ENCODE measurements at places on chromosomes 2 and 18. TPM values are rescaled to one million over a fixed set of nuclear protein-coding genes. Genes with fewer than 3 reads are reported as not detected.

DNA sequence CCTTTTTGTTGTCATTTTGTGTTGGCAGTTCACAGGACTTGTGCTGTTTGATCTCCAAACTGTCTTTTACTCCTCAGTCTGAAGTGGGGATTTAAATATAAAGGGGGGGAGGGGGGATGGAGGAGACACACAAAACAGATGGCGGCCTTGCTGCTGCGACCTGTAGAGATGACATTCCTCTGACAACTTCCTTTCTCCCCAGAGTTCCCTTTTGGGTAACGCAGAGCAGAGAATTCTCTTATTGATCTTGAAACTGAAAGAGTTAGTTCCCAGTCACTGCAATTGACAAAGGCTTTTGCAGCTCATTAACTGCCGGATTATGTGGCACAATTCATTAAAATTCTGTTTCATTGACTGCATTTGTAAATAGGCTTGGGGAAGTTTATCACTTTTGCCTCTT lies 279.3 kb downstream of the TSN start:
- DNase-seq, result no peak

DNA sequence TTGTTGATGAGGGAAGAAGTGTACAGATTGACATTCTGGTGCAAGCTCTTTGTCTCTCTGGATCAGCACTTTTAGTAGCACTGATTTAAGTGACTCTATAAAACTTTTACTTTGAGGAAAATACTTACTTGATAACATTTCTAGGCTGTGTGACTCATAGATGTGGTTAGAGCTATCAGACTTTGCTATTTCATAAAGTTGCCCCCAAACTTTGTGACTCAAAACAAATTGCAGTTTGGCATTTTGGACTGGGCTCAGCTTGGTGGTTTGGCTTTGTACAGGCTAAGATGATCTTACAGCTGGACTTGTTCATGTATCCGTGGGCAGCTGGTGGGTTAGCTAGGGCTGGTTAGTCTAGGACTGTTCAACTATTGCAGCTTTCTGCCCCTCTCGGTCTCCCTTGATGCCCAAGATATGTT lies 42.1 kb upstream of the GLS start:
- DNase-seq, result no peak

DNA sequence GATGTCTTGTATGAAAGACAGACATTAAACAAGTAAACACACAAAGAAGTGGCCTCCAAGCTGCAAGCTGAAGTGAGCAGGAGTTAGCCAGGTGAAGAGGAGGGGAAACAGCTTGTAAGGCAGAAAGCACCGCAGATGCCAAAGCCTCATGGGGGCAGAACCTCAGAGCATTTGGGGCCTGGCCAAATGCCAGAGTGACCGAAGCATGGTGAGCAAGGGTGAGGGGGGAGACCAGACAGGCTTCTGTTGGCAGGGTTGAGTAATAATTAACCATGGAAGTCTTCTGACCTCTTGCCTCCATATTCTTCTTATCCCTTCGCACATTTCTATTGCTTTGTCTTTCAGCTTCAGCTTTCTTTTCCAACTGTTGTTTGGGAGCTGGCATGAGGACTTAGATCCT lies 5.6 kb downstream of the QPCT start:
- no peak for DNase-seq

- DNase-seq, result no peak
Measured at GRCh38 chr2:119592436-119592835, 48.2 kb downstream of the CFAP221 start.

GRCh38 chr2:41932241-41933045 lies 115.4 kb upstream of the PKDCC start:
- peak; percentile 88 for DNase-seq

DNA sequence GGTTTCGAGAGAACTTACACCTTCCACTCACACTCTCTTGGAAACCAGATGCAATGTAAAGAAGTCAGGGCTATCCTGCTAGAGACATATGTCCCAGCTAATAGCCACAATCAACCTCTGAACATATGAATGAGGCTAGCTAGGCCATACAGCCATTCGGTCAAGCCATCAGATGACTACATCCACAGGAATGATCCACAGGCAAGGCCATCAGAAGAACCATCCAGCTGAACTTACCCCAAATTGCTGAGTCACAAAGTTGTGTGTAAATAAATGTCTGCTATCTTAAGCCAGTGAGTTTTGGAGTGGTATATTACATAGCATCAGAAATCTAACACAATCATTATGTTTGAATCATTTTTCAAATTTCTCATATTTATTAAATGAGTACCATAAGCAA lies 5.2 kb upstream of the SPAST start:
- no peak for DNase-seq

Gene ALPG
- total RNA-seq, result not detected

GRCh38 chr2:223635080-223635479 lies 32.9 kb upstream of the SCG2 start:
- DNase-seq, result no peak

Gene PSMA8
- 0.14 TPM for total RNA-seq

Gene PLCL1
- total RNA-seq, result 96.2 TPM

Gene KLHL41
- 159 TPM for total RNA-seq

DNA sequence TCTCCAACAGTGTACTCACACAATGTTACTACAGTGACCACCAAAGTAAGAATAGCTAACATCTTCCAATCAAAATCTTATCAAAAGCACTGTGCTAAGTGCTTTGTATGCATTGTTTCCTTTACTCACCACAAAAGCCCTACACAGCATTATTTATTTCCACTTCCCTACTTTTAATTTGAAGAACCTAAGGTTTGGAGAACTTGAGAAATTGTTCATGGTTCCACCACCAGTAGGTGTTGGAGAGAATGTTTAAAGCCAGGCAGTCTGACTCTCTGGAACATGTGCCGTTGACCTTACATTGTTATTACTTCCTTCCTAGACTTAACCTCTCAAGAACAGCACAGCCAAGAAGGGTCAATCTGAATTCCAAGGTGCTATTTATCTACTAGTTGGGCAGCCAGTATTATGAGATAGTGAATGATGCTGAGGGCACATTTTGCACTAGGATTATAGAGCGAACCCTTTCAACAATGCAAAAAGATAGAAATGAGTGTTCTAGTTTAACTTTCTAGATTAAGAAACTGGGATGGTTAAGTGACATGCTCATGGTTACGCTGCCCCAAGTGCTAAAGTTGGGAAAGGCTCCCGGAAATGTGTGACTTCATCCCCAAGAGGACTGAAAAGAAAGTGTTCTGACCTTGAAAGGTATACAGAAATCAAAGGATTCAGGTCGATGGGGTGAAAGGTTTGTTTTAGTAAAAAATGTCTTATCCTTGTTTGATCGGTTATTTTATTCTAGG lies 55.2 kb upstream of the FAM136A start:
- DNase-seq, result no peak

GRCh38 chr2:121287146-121287798 lies 2.3 kb upstream of the TFCP2L1 start:
- no peak for DNase-seq

- no peak for DNase-seq
Measured at GRCh38 chr2:2580341-2580740, 249.3 kb upstream of the MYT1L start.

Gene ANKRD30BL
- total RNA-seq, result not detected

- peak; percentile 68 for DNase-seq
Measured at GRCh38 chr2:157087373-157088002, 170.0 kb upstream of the GALNT5 start.

DNA sequence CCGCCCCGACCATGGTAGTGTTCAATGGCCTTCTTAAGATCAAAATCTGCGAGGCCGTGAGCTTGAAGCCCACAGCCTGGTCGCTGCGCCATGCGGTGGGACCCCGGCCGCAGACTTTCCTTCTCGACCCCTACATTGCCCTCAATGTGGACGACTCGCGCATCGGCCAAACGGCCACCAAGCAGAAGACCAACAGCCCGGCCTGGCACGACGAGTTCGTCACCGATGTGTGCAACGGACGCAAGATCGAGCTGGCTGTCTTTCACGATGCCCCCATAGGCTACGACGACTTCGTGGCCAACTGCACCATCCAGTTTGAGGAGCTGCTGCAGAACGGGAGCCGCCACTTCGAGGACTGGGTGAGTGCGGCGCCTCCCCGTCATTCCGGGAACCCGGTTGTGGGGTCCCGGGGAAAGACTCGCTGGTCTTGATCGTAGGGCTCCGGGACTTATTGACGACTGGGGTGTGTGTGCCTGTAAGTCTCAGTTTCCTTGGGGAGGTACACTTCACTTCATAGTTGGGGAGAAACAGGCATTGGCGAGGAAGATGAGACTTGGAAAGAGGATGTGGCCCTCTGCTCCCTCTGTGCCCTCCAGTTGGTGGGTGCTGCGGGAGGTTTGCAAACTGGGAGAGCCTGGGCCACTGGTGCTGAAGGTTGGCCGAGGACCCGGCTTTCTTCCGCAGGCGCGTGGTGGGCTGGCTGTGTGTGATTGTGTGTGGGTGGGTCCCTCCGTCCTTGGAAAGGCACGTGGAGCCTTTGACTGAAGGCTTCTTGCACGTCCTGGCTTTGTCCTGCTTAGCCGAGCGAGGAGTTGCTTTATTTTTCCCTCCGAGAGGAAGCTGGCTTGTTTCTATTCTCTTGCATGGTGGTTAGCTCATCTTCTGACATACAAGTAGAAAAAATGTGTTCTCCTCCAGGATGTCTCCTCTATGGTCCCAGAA lies 886 bp downstream of the PRKCE start:
- DNase-seq, result peak; percentile 74

- no peak for DNase-seq
Measured at GRCh38 chr18:24762511-24762910, 302.1 kb downstream of the HRH4 start.

- DNase-seq, result no peak
Measured at GRCh38 chr2:129297430-129297829, 682.0 kb upstream of the RAB6C start.

Gene PRKAG3
- total RNA-seq, result not detected

DNA sequence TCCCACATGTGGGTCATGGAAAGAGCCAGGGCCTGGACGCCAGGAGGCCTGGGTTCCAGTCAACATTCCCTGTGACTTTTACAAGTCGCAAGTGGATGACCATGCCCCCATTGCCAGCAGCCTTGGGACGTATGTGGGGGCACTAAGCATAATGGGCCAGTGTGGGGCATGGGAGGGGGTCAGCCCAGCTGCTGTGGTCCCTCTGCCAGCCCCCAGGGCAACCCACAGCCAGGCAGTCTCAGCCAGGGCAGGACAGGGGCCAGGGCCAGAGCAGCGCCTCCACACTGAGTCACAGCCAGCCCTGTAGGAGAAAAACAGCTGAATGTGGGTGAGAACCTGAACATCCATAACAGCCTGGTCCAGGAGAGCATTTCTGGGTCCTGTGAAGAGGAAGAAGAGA lies 173.2 kb downstream of the GFPT1 start:
- DNase-seq, result no peak

Gene SCN9A
- total RNA-seq, result 1.8 TPM

DNA sequence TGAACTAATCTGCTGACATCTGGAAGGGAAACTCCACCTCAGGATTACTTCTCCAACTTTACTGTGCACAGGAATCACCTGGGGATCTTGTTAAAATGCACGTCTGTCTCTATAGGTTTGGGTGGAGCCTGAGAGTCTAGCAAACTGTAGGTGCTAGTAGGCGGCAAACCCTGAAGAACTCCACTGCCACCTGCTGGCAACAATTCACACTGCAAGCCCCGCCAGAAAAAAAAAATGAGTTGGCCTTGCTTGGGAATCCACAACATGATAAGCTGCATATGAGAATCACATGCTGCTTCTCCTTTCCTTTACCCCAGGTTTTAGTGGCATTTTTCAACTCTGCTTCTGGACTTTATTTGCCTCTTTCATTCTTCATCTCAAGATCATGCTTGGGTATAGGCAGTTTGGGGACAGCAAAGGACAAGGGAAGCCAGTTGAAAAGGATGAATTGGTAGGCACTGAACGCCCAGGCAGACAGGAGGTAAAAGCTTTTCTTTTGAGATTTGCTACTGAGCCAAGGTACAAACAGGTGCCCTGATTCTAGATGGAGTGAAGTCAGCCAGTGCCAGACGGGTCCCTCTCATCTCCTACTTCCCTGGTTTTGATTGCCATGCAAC lies 88.8 kb downstream of the VIT start:
- DNase-seq, result no peak

Gene FER1L5
- total RNA-seq, result not detected

GRCh38 chr2:44424211-44424610 lies 62.5 kb downstream of the CAMKMT start:
- no peak for DNase-seq

- DNase-seq, result no peak
Measured at GRCh38 chr18:6397931-6398566, 16.7 kb downstream of the L3MBTL4 start.

DNA sequence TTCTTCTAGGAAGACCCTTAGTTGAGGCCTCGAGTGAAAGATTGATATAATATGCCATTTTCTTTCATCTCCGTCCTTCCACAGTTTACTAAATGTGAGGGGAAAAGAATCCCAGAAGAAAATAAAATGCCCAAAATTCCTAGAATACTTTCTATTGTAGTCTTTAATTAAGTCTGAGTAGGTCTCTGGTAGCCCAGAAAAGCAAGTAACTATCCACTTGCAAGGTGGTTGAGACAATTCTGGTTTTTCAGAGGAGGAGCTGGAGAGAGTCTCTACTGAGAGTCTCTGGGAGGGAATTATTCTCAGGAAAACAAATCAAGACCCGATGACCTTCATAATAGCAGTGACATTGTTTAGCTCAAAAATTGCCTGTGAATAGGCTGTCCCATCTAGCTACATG lies 63.9 kb upstream of the TTC39C start:
- no peak for DNase-seq

Gene DCDC2C
- total RNA-seq, result not detected

Gene CDCA7
- total RNA-seq, result 1.5 TPM

Gene TEX44
- total RNA-seq, result not detected

DNA sequence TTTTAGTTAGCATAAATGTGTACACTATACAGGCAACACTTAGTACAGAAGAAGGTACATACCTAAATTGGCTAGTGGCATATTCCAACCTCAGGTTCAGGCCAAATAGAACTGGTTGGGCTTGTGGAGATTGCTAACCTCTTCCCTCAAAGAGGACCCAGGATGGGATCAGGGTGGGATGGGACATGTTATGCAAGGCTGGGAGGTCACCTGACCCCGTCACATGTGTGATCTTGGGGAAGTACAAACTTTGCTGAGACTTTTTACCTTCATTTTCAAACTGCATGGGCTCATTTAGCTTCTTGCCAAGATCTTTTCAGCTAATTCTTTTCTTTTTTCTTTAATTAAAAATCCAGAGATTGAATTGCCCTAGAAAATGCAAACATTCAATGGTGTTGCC lies 36.9 kb downstream of the TMEM17 start:
- DNase-seq, result no peak

Gene MYO7B
- 0.46 TPM for total RNA-seq

Gene COPS9
- 220 TPM for total RNA-seq

Gene HOXD12
- not detected for total RNA-seq

GRCh38 chr2:70496819-70497218 lies 56.8 kb downstream of the TGFA start:
- no peak for DNase-seq

- no peak for DNase-seq
Measured at GRCh38 chr2:109351164-109351756, 222.3 kb downstream of the SH3RF3 start.

Gene PIGN
- 21.0 TPM for total RNA-seq

- DNase-seq, result no peak
Measured at GRCh38 chr18:24168496-24168895, 29.6 kb downstream of the CABYR start.

DNA sequence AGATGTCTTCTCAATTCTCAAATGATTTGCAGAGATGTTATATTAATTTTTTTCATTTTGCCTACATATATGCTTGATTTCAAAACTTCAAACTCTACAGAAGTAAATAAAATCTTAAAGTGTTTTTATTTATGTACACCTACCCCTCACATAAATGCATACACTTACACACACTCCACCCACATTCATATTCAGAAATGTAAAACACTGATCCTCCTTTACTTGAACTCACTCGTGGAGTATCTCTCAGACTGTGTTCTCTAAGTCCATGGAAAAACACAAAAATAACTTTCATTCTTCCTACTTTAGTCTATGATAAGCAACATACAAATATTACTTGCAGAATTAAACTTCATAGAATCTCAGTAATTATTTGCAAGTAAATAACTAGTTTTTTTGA lies 209.1 kb upstream of the RBMS1 start:
- DNase-seq, result no peak
